ENCODE measurements at places on chromosomes 12 and 14. TPM values are rescaled to one million over a fixed set of nuclear protein-coding genes. Genes with fewer than 3 reads are reported as not detected.

The TAS2R20 gene
- 1.8 TPM for polyA plus RNA-seq

The FLVCR2 gene
- polyA plus RNA-seq = 29.7 TPM

The MYH6 gene
- 2.0 TPM for polyA plus RNA-seq

The PPP1R36 gene
- 3.3 TPM for polyA plus RNA-seq

The CGRRF1 gene
- polyA plus RNA-seq = 11.9 TPM

DNA sequence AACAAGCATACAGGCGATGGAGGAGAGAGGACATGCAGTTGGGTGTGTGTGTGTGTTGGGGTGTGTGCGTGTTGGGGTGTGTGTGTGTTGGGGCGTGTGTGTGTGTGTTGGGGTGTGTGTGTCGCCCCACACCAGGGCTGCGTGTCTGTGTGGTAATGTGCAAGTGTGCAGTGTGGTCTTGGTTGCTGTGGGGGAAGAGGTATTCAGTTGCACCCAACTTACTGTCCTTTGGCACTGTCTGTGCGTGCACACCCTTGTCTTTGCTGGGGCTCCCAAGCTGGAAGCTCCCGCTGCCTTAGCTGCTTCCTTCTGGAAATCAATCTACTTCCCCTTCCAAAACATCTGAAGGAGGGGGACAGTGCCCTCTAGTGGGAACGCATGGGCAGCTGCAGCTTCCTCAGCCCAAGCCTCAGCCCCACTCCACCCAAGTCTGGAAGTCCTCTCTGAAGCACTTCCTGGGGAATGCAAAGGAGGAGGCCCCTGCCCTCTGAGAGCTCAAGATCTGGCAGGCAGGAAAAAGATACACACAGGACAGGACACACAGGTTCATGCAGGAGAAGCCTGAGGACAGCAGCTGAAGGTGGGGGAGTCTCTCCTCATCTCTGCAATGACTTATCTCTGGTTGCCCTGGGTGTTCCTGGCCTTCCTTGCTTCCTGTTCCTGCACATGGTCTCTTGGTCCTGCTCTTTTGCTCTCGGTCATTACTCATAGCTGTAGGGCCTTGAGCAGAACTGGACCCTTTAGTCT is 13.1 kb downstream of the ASIC1 start:
- peak; percentile 91 for DNase-seq

GRCh38 chr14:100422556-100423316 is 99.6 kb downstream of the SLC25A47 start:
- DNase-seq = no peak

GRCh38 chr14:99734406-99735051 is 50.4 kb downstream of the CYP46A1 start:
- DNase-seq = no peak

- DNase-seq = peak; percentile 50
These were observed 246.4 kb upstream of the PWP1 start for GRCh38 chr12:107439026-107439738.

DNA sequence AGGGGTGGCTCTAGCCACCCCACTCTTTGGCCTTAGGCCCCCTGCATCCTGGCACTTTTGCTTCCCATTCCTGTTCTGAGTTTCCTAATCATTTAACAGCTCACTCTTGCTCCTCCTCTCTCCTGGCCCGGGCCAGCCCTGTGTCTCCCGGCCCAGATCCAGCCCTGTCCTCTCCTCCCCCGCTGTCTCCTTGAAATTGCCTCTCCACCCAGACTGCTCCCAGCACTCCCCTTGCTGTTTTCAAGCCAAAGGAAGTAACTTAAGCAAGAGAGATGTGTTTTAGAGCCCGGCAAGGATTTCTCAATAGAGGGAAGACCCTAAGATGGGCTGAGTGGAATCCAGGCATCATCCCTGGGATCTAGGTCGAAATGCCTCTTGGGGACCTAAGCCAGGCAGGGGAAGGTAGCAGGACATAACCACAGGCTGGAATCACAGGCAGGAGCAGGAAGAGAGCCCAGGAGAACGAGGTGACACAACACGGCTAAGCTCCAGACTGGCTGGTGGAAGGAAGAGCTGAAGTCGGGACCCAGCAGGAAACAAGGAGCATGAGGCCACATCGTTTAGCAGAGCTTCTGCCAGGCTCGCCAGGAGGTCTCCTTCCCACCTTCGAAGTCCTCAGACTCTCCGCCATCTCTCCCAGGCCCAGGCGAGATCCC is 2.0 kb upstream of the LRP1-AS start:
- DNase-seq = peak; percentile 47

DNA sequence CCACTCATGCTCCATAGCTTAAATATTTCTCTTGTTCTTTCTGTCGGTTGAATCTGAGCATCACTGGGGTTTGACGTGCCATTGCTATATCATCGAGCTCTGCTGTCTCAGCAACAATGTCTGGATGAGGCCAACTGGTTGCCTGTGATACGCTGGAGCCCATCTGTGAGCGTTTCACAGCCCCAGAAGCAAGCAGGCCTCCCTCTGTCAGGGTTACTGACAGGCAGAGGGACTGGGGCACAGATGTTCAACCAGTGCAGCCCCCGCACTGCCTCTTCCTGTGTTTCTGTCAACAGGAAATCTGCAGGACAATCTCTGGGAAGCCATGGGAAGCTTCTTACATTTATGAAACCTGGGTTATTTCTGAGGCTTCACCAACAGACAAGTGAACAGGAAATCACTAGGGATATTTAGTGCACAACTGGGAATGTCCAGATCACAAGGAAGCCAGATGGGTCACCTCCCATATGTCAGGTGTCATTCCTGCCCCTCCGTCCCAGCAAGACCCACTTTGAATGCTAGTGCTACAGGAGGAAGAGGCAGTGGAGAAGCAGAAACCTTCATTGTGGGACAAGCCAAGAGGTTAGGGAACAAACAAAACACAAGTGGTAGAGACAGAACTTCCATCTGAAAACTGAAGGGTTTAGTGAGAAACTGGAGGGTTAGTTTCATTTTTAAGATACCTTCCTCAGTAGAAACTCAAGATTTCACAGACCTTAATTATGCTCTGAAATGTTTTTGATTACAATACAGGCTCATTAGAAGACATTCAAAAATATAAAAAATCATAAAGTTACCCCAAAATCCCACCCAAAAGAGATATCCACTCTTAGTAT is 24.1 kb downstream of the DMAC2L start:
- no peak for DNase-seq

GRCh38 chr12:29546000-29546399 is 48.5 kb upstream of the OVCH1 start:
- no peak for DNase-seq

GRCh38 chr12:66387117-66387516 is 84.8 kb downstream of the HELB start:
- no peak for DNase-seq

DNA sequence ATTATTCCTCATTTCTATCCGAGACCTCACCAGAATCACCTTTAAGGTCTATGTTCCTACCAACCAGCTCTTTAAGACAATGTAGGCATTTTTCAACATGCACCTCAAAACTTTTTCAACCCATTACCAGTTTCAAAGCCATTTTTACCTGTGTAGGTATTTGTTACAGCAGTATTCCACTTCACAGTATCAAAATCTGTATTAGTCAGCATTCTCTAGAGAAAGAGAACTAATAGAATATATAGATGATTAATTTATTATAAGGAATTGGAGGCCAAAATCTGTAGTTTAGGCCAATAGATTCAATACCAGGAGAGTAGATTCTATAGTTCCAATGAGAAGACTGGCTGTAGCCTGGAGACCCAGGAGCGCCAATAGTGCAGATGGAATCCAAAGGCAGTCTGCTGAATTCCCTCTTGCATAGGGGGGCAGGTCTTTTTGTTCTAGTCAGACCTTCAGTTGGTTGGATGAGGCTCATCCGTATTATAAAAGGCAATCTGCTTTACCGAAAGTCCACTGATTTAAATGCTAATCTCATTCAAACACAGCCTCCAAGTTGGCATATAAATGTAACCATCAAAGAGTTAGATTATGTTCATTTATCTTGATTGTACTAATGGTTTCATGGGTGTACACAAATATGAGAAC is 151.6 kb upstream of the SYT1 start:
- DNase-seq = no peak

DNA sequence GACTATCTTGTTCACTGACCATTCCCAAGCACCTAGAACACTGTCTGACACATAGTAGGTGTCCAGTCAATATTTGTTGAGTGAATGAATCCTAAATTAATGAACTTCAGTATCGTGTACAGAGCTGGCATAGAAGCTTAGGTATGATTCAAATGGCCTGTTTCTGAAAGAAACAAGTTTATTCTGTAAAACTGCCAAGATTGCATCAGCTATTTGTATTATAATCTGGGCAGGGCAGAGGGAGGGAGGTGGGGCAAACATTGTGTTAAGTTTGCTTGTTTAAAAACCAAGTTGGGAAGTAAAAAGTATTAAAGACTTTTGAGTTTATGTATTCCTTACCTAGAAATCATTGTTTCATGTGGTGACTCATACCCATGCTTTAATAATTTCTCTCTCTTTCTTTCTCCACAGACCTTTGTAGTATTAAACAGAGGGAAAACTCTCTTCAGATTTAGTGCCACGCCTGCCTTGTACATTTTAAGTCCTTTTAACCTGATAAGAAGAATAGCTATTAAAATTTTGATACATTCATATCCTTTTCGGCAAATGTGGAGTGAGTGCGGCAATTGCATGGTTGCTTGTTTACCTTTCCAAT is 92.8 kb downstream of the SCN8A start:
- DNase-seq = no peak

GRCh38 chr12:1663440-1664132 is 27.3 kb upstream of the ADIPOR2 start:
- no peak for DNase-seq

- no peak for DNase-seq
These were observed 187.0 kb downstream of the GRIP1 start for GRCh38 chr12:66491853-66492252.

DNA sequence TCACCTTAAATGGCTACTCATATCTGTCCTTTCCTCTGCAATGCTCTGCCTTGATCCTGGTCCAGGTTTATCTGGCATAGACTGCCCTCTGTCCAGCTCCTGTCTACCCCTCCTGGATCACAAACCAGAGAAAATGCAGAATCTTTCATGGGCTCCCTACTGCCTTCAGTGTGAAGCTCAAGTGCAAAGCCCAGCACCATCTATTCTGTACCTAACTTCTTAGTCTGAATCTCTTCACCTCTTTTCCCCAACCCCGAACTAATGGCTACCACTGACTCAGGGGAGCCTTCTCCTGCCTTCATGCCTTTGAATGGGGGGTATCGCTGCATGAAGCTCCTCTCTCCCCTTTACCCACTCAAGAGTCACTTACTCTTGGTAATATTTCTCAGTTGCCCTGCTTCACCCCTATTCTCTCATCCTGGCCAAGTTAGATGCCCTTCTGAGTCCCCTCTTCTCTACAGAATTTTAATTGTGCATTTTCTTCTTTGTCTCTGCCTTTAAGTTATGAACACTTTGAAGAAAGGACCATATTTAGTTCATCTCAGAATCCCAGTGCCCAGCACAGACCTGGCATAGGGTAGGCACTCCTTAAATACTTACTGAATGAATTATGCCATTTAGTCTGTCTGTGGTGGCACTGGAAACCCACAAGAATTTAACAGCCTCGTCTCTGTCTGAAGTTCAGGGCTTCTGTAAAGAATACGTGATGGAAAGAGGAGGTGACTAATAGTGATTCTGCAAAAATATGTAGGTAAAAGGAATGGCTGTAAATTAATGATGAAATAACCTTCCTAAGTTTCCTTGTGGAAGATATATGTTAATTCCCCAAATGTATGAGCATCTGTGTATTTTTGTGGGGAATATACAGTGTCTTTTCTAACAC is 191.3 kb upstream of the AMIGO2 start:
- DNase-seq = no peak

DNA sequence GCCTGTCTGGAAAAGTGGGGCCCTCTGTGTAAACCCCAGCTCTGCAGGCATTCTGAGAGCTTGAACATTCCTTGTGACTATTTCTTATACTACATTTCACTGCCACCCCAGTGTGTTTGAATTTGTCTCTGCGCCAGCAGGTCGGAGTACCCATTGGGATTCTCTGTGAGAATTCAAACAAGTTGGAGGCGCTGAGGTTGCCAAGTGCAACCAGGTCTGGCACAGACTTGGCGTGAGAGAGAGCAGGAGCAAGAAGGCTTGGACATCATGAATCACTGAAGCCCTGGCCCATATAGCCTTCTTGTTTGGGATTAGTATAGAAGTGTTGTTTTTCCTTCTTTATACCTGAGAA is 33.0 kb upstream of the ATP2A2 start:
- no peak for DNase-seq

DNA sequence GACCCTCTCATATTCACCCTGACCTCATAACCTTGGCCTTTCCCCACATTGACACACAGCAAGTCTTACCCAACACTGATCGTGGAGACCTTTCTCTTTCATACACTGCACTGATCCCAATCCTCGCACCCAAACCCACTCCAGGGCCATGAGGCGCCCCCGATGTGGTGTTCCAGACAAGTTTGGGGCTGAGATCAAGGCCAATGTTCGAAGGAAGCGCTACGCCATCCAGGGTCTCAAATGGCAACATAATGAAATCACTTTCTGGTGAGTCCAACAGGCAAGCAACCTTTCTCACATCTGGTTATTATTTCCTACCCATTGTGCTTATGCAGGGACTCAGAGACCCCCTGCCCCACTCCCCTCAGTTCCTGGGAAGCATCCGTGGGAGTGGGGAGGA is 5.4 kb downstream of the MMP14 start:
- DNase-seq = no peak

DNA sequence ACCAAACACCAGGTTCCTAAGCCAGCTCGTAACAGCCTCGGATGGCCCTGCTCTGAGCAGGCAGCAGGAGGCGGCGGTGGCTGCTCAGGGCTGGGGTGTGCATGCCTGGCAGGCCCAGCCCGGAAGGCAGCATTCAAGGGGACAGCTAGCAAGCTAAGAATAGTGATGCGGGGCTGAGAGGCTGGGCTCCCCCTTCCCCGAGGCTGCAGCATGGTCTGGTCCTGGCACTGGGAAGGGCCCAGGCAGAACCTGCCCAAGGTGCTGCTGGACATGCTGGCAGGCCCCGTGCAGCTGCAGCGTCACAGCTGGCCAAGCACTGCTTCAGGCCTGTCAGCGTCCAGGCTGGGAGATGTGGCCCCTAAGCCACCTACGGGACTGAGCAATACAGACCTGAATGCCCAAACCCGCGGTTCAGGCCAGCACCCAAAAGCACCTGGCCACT is 26.4 kb upstream of the NUDT14 start:
- DNase-seq = no peak

- no peak for DNase-seq
These were observed 4.0 kb upstream of the KCNH3 start for GRCh38 chr12:49534731-49535278.

- peak; percentile 14 for DNase-seq
These were observed 46.1 kb downstream of the FRMD6 start for GRCh38 chr14:51697848-51698247.

- DNase-seq = no peak
These were observed 21.3 kb upstream of the STRN3 start for GRCh38 chr14:31047503-31047902.

DNA sequence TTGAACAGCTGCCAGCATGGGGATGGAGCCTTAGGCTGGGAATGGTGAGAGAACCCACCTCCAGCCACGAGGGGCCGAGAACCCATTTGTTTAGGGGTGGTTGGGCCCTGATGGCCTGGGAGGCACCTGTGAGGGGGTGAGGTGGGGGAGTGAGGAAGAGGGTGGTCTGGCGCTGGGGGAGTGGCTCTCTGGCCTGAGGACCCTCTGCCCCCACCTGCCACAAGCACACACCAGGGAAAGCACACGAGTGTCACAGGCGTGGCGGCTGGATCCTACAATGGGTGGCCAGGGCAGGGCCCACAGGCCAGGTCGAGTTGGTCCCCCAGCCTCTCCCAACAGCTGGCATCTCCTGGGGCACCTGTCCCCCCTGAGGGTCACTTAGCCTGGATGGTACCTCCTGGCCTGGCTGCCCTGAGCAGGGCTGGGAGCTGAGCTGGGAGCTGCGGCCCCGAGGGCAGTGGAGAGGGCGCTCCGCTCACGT is 340.5 kb downstream of the TMEM121 start:
- no peak for DNase-seq

Measured in small intestine (tissue), 16 donors.